CD4-positive, alpha-beta T cell treated with Interferon alpha-2 for 1 hour (primary cell): ENCODE measurements at places on chromosomes 4 and X.

DNA sequence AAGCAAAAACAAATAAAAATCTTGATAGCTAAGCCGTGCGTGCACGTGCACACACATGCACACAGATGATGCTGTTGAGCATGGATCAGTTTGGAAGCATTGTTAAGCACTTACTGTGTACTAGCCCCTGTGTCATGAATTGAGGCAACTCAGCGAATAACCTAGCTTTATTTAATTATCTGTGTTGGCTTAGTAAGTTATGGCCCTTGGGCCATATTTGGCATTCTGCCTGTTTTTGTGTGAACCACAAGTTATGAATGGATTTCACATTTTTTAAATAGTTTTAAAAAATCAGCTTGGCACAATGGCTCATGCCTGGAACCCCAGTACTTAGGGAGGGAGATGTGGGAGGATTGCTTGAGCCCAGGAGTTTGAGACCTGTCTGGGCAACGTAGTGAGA is 113.6 kb upstream of the CBLL2 start:
- no peak for DNase-seq

DNA sequence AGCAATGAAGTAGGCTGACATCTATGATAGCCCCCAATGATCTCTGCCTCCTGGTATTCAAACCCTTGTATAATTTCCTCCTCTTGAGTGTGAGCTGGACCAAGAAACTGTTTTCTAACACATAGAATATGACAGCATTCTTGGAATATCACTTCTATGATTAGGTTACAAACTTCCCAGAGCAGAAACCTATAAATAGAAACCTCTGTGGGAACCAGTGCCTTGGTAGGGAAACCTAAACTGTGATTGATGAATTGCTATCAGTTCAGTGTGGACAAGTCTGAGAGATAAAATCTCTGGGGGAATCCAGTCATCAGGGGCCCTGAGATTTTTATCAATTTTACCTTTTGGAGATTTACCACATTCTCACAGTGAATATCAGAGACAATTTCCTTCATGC is 756.5 kb upstream of the AGA start:
- no peak for DNase-seq

DNA sequence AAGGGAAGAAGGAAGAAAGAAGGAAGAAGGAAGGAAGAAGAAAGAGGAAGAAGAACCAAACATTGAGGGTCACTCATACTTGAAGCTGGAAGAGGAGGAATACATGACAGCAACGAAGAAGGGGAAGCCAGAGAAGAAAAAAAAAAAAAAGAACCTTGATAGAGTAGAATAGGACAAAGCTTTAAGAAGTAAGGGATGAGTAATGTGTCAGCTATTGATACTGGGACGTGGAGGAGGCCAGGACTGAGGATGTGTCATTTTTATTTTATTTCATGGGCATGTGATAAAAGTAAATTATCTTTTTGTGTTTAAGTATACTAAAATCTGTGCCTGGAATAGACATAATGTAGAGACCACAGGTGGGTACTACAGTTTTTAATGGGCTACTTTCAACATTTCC is 6.4 kb downstream of the EDA2R start:
- DNase-seq, result no peak

DNA sequence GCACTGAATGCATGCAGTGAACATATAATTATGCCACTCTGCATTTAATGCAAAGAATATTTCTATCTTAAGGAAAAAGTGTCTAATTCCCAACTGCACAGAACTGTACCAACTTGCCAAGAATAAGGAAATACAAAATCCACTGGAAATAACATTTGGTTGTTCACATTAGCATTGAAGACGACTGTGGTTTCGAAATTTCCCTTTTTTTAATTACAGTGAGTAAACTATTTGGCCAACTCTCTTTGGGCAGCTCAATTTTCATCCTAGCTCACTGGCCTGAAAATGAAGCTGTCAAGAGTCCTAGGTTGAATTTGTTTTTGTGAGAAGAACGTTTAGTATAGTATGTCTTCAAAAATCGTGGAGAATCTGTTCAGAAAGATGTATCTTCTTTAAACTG is 81.6 kb upstream of the MID1 start:
- no peak for DNase-seq

DNA sequence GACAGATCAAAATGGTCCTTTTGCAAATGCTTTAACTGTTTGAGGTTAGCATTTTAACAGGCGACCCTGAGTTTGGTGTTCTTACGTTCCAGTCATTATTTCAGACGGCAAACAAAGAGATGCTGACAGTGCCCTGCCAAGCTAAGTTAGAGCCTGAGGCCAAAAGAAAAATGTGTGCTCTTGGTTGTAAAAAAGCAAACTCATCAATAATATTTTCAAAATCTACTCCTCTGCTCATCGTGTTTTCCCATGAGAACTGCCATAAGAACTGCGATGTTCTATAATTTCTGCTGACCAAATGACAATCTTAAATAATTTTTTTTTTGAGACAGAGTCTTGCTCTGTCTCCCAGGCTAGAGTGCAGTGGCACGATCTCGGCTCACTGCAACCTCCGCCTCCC is 62.7 kb upstream of the BCLAF3 start:
- no peak for DNase-seq

DNA sequence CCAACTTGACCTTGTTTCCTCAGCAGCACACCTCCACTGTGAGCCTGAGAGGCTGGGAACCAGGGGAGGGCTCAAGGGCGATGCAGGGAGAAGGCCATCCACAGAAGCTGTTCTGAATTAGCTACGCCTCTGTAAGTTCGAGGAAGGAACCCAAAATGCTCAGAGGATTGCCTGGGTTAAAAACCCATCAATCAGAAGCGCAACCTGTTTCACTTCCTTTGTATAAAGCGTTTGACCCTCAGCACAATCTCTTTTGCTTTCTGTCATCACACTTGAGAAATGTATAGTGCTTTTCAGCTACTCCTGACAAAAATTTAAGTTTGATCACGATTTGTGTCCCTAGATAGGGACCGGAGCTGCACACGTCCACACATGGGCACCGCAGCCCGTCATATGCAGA is 48.0 kb upstream of the MAP3K15 start:
- DNase-seq, result no peak
